ENCODE measurements at places on chromosomes 4 and X.

GRCh38 chr4:8104491-8105305 is 53.9 kb downstream of the ABLIM2 start:
- no peak for DNase-seq

- no peak for DNase-seq
These were observed 99.8 kb downstream of the PTCHD1 start for GRCh38 chrX:23434356-23434884.

DNA sequence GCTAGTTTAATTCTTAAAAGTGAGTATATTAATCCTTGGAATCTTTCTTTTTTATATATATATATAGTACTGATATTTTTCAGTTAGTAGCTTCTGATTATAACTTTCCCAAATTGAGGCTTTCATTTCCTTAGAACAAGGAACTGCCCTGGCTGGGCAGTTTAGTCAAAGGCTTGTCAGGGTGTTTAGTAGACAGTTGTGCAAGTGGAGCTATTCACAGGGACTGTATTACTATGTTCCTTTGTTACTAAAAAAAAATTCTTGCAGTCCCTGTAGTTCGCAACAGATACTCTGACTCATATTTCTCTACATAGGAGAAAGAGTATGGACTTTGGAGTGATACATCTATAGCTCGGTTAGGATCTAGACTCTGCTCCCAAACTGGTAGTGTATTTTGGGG is 20.8 kb downstream of the USO1 start:
- DNase-seq = no peak

- DNase-seq = no peak
These were observed 210.2 kb downstream of the ANTXR2 start for GRCh38 chr4:79862821-79863220.

- DNase-seq = peak; percentile 96
These were observed 17.5 kb downstream of the DOK7 start for GRCh38 chr4:3480528-3481112.

DNA sequence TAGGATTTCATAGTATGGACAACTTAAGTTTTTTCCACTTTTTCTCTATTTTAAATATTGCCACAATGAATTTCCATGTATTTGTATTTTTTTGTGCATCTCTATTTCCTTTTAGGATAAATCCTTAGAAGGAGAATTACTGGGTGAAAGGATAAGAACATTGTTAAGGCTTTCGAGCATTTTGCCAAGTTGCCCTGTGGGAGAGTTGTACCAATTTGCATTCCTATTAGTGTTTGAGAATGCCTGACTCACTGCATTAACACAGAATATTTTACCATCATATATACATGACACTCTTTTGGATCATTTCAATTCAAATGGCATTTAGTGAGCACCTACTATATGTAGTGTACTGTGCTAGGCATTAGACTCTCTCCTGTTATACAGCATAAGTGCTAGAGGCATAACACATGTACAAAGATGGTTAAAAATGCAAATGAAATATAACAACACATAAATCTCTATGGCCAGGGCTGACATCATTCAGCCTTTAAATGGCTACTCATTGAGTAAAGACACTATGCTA is 57.0 kb downstream of the PLAC1 start:
- no peak for DNase-seq

GRCh38 chr4:105107095-105107856 is 39.4 kb upstream of the TET2 start:
- DNase-seq = no peak

DNA sequence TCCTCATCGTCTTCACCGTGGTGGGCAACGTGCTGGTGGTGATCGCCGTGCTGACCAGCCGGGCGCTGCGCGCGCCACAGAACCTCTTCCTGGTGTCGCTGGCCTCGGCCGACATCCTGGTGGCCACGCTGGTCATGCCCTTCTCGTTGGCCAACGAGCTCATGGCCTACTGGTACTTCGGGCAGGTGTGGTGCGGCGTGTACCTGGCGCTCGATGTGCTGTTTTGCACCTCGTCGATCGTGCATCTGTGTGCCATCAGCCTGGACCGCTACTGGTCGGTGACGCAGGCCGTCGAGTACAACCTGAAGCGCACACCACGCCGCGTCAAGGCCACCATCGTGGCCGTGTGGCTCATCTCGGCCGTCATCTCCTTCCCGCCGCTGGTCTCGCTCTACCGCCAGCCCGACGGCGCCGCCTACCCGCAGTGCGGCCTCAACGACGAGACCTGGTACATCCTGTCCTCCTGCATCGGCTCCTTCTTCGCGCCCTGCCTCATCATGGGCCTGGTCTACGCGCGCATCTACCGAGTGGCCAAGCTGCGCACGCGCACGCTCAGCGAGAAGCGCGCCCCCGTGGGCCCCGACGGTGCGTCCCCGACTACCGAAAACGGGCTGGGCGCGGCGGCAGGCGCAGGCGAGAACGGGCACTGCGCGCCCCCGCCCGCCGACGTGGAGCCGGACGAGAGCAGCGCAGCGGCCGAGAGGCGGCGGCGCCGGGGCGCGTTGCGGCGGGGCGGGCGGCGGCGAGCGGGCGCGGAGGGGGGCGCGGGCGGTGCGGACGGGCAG is 792 bp downstream of the ADRA2C start:
- no peak for DNase-seq

- no peak for DNase-seq
These were observed at the start of gene NHSL2 for GRCh38 chrX:71910643-71910985. NHSL2 (plus strand) TSS chrX:71910845.

GRCh38 chr4:19776021-19776459 is 475.7 kb upstream of the SLIT2 start:
- DNase-seq = no peak

GRCh38 chr4:94032754-94033153 is 174.9 kb upstream of the SMARCAD1 start:
- no peak for DNase-seq

DNA sequence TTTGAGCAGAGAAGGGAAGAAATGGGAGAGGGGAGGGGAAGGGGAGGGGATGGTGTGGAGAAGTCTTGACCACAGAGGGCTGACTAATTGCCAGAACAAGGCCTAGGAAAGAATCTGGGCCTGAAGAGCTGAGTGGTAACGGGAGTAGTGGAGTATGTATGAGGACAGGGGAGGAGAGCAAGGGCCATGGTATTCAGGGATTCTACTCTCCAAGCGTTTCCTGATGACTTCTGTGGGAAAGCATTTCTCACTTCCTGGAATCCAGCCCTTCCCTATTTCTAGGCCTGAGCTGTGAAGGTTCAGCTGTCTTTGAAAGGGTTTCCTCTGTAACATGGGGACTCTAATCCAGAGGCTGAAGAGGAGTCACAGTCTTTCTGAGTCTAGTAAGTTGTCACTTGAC is 19.7 kb upstream of the SOX3 start:
- DNase-seq = no peak

DNA sequence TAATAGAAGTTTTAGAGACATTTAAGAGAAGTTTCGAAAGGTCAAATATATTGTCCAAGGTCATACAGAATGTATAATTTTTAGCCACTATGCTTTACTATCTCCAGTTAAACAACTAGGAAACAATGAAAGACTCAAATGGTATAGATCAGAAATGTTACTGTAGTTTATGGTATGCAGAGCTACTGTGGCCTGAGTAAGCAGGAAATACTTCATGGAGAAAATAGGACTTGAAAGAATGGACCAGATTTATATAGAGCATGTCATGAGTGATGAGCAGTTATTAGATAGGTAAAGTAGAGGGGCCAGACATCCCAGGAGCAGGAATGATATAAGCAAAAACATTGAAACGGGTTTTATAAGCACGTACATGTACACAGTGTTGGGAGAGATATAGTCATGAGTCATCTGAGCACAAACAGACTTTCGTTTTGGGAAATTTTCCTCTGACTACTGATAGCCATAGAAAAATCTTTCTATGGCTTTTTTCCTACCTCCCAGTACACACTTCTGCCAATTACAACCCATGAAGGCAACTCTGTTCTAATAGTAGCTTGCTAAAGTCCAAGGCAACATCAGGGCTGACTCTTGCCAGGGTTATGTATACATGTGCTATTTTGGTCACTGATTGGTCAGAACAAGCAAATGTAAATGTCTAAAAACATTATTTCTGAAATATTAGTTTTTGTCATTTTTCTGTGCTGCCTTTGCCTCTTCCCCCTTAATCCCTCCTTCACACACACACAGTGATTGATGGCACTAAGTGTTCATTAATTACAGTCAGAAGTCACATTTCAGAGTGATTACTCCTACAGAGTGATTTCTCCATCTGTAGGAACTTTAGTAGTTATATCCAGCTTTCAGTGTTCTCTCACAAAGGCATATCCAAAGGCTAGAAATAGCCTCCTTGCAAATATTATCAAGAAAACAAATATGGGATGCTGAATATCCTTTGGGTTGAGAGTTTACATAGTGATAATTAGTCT is 198.7 kb downstream of the ENOX2 start:
- no peak for DNase-seq

GRCh38 chr4:84994280-84994679 is 27.8 kb upstream of the WDFY3 start:
- no peak for DNase-seq

- no peak for DNase-seq
These were observed 113.5 kb upstream of the FAM9A start for GRCh38 chrX:8914681-8915080.

GRCh38 chr4:52861171-52861823 is 820 bp upstream of the RASL11B start:
- DNase-seq = no peak

- DNase-seq = no peak
These were observed 511 bp upstream of the DUSP21 start for GRCh38 chrX:44843318-44843702.

DNA sequence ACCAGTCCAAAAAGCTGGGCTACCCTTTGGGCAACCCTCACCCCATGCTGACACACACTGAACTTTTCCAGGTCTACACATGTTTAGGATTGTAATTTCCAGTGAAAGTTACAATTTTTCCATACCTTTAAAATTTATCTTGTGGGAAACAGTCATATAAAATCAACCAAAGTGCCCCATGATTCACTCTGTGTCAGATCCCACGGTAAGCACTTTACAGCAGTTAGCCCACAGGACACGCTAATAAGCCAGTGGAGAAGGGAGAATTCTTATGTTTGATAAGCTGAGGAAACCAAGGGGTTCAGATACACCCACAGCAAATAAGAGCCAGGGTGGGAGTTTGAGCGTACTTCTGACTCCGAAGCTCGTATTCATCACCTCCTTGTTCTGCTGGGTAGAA is 72.4 kb upstream of the TBL1X start:
- DNase-seq = no peak

- DNase-seq = no peak
These were observed 17.6 kb downstream of the UNC5C start for GRCh38 chr4:95531141-95531540.

GRCh38 chrX:39476604-39477021 is 621.1 kb downstream of the BCOR start:
- no peak for DNase-seq

- DNase-seq = no peak
These were observed 38.0 kb upstream of the FAM9C start for GRCh38 chrX:13082206-13083065.

DNA sequence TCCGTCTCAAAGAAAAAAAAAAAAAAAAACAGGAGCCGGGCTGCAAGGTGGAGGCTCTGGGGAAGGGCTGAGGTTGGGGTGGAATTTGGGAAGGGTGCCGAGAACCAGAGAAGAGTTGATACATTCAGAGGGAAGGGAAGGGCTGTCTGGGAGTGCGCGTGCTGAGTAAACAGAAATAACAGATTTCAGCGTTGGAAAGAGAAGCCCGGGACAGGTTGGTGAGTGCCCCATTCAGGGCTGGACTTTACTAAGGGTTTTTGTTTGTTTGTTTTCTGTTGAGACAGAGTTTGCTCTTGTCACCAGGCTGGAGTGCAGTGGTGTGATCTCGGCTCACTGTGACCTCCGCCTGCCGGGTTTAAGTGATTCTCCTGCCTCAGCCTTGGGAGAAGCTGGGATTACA is 1.7 kb upstream of the IL3RA start:
- no peak for DNase-seq

DNA sequence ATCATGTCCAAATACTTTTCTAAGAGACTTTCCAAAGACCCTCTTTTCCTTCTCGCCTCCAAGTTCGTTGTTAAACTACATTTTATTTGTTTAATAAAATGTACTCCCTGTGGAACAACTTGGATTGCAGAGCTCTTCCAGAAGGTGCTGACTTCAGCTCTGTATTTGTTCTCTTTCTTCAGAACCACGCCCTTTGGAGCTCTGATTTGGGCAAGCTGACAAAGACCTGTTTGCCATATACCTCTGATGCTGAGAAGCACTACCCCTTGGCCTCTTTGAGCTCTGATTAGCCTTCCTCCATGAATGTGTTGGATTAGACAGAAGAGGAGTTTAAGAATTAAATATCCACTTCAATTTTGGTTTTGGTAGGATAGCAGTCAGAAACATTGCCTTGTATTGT is 815.1 kb upstream of the POU3F4 start:
- DNase-seq = no peak

DNA sequence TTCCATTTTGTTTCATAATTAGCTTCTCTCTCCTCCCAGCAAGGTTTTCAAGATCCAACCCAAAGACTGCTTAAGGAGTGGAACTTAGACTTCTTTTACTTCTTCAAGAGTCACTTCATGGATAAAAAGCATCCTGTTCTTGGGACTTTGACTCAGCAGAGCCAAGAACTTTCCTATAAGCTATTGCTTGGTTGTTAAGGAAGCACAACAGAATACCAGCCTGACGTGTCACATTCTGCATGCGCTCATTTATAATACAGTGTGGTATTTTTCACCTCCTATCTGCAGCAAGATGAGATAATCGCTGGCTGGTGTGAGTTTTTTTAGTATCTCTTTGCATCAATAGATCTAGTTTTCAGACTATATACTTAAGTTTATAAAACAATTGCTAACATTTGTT is 152.1 kb downstream of the PALLD start:
- no peak for DNase-seq

DNA sequence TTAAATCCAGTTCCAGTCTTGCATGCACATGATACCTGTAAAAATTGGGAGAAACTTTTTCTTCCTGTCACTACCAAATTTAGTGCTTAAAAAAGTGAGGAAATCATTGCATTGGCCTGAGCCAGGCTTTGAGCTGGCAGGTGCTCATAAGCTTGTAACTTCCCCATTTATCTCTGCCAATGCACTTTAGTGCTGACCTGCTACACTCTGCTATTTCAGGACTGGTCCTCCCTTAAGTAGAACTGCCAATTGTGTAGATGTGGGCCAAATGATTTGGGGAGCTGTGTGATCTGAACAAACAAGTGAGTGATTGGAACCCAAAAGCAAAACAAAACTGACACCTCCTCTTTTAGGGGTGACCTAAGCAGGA is 51.8 kb downstream of the ZNF827 start:
- no peak for DNase-seq

- no peak for DNase-seq
These were observed 27.3 kb upstream of the STS start for GRCh38 chrX:7119950-7120877.

- DNase-seq = no peak
These were observed 50.2 kb upstream of the GPR174 start for GRCh38 chrX:79094075-79094832.

- no peak for DNase-seq
These were observed 472.7 kb downstream of the IDS start for GRCh38 chrX:149032449-149032848.

DNA sequence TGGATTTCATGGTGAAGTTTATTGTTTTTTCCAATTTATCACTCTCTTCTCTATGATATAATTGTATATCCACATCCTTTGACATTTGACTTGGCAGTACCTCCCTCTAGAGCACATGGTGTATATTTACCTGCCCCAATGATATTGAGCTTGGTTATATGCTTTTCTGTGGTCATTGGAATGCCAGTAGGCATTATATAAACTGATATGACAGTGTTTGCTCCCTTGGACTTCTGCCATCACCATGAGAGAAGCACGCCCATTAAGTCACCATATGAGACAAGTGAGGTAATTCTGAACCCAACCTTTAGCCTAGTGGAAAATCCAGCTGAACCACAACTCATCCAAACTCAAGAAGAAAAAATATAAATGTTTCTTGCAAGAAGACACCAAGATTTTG is 2761.5 kb downstream of the ARAP2 start:
- no peak for DNase-seq

- no peak for DNase-seq
These were observed 229.8 kb upstream of the SFRP2 start for GRCh38 chr4:154018659-154019058.

Data from type B pancreatic cell (in vitro differentiated cells).